Stimulated activated CD4-positive, alpha-beta T cell treated with anti-CD3 and anti-CD28 coated beads, Interleukin-15, amount 100 ng/mL, for 1 hour (primary cell): ENCODE measurements at places on chromosomes 5 and 9.

- DNase-seq = no peak
Observed at GRCh38 chr5:41012318-41012717, 58.8 kb downstream of the MROH2B start.

GRCh38 chr5:151463137-151464029, 16.0 kb downstream of the SLC36A1 start:
- DNase-seq = no peak

DNA sequence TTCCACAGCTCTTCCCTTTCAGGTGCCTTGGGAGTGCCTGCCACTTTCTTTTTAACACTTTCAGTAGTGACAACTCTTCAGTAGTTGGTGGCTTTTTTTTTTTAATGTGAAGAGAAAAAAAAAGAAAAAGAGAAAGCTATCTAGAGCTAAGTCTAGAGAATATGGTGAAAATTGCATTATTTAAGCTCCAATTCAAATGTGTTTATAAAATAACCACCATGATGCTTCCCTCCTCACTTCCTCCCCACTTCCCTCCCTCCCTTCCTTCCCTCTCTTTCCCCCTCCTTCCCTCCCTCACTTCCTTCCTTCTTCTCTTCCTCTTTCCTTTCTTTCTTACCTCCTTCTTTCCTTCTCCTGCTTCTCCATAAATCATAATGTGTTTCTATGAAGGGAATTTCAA, 456.7 kb upstream of the ACTBL2 start:
- DNase-seq = no peak

DNA sequence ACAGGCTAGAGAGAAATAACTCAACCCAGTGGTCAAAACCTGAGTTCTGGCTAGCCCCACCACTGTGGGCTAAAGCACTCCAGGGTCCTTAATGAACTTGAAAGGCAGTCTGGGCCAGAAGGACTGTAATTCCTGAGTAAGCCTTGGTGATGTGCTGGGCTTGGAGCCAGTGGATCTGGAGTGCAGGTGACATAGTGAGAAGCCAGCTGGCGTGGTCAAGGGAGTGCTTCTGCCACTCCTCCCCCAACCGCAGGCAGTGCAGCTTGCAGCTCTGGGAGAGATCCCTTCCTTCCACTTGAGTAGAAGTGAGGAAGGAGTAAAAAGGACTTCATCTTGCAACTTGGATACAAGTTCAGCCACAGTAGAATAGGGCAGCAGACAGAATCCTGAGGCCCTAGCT, 424.0 kb downstream of the CDH18 start:
- no peak for DNase-seq

DNA sequence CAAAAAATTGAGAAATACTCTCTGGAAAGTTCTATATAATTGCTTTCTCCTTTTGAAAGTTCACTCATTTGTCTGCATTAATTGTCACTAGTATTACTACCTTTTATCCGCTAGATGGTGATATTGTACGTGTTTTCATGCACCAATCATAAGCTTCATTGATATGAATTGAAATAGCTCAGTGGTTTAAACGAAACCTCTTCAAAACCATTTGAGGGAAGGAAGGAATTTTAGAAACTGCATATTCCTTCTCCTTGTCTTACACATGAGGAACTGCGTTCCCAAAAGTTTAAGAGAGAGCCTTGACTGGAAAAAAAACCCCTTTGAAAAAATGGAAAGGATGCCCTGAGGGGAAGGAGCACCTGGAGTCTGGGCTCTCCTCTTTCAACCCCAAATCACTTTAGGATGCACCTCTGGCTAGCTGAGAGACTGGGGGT, 98.6 kb downstream of the YTHDC2 start:
- DNase-seq = no peak

GRCh38 chr9:98009936-98010335, 26.8 kb downstream of the ANP32B start:
- DNase-seq = no peak

DNA sequence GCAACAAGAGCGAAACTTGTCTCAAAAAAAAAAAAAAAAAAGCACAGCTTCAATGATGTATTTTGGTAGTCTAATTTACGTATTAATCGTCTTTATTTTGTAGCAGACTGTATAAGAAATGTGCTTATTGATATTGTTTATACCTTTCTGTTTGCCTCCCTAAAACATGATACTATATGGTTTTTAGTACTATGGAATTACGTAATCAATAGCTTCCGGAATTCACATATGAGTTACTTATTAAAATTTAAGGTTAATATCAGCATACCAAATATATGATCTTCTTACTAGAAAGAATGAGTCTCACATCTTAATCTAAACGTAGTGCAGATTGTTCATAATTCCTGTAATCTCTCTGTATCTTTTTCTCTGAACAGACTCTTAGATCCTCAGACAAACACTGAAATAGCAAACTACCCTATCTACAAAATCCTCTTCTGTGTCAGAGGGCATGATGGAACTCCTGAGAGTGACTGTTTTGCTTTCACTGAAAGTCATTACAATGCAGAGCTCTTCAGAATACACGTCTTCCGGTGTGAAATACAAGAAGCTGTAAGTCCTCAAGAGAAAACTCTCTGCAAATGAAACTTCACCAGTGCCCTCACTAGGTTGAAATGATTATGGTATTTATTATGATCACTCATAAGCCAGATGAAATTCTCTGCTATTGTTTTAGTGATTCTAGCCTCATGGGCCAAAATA, 44.4 kb upstream of the GPR21 start:
- no peak for DNase-seq

DNA sequence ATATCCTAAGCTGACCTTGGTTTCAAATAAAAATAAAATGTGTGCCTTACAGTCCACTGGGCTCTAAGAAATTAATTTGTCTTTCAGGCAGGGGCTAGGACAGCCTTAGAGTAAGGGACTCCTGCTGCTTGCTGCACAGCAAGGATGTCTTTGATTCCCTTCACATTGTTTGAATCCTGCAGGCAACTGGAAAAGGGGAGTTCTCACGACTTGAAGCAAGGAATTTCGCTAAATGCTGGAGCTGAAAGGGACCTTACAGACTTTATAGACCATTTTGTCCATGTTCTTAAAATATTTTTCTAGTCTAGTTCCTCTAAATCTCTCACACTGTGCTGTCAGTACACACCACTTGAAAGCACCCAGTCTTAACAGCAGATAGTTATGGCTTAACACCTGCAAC, 35.6 kb downstream of the FBXW11 start:
- no peak for DNase-seq

GRCh38 chr5:32490972-32491557, 46.5 kb upstream of the ZFR start:
- no peak for DNase-seq

GRCh38 chr5:150593593-150593992, 46.9 kb upstream of the SYNPO start:
- no peak for DNase-seq

GRCh38 chr5:169079697-169080096, 221.2 kb downstream of the SLIT3 start:
- DNase-seq = no peak

GRCh38 chr9:8826281-8826680, 1026.7 kb upstream of the DMAC1 start:
- no peak for DNase-seq

DNA sequence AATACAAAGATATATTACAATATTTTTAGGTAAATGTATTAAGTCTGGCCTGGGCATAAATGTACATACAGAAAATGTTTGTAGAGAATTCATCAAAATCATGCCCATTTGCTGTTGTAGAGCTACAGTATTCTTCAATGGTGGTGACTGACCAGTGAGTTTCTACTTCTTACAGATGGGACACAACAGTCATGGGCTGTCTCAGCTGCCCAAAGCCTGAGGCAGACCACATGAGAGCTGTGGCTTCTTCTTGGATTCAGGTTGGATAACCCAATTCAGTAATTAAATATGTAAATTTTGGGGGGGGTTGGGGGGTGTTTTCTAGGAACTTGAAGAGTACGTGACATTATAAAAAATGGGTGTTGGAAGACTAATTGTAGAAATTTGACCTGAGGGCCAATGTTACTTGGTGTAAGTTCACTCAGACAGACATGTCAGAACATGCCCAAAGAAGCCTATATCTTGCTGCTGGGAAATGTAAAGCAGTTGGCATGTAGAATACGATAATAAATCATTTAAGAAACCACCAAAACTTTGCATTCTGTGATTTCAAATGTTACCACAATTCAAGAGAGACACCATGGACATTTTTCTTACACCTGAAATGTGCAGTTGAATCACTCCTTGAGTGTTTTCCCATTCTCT, 17.9 kb downstream of the STARD4 start:
- DNase-seq = no peak

GRCh38 chr5:158761161-158761560, 338.6 kb downstream of the EBF1 start:
- no peak for DNase-seq

GRCh38 chr9:96073531-96074480, 198.3 kb downstream of the ERCC6L2 start:
- no peak for DNase-seq

GRCh38 chr5:32276173-32276853, 36.4 kb downstream of the MTMR12 start:
- DNase-seq = no peak

GRCh38 chr9:128280084-128280622, 4.1 kb downstream of the SWI5 start:
- DNase-seq = no peak

DNA sequence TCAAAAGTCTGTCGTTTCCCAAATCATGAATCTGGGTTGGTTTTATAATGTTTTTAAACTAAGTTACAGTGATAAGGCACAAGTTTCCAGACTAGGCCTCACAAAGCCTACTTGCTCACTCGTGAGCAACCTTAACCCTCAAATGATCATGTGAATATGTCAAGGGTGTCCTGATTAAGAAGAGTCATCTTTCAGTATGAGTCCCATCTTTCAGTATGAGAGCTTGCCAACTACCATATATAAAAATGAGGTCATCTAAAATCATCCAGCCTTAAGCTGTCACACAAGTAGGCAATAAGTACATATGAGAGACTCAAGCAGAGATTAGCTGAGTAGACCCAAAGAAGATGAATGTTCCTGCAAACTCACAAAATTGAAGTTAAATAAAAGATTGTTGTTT, 668.4 kb upstream of the FAM174A start:
- DNase-seq = no peak

DNA sequence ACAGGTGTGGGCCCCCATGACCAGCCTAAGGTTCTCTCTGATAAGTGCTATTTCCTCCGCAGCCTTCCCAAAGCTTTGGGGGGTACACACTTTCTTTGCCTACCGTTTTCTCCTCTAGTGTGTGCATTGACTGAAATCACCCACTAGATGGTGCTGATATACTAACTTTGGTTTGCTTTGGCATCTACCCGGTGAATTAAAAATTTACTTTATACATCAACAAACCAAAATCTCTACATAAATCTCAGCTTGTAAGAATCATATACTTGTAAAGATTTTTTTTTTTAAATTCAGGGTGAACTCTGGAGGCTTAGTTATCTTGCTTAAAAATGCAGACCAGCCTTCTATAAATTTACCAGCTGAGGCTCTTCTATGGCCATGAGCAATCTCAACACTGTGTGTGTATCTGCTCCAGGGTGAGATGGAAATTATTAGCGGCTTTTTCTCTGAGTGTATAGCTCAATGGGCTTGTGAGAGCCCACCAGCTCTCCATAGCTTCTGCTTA, 475.7 kb upstream of the TNC start:
- DNase-seq = no peak

GRCh38 chr5:89759802-89760201, 649.8 kb downstream of the CETN3 start:
- DNase-seq = no peak

DNA sequence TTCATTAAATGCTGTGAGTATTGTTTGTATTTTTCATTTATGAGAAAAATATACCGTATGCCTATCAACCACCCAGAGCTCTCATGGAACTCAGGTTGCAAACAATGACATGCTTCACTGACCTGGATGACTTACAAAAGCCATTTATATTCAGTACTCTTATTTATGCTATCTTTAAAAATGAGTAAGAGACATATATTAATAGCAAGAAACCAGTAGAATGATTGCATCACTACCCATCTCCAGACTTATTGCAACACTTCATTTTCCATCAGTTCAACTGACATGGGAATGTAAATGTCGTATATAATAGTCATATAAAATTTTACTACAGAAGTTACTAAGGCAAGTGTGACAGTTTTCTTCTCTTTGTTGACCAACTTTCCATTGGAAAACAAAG, 69.1 kb downstream of the OTP start:
- no peak for DNase-seq

GRCh38 chr9:70374962-70375618, 39.4 kb downstream of the KLF9 start:
- DNase-seq = no peak

DNA sequence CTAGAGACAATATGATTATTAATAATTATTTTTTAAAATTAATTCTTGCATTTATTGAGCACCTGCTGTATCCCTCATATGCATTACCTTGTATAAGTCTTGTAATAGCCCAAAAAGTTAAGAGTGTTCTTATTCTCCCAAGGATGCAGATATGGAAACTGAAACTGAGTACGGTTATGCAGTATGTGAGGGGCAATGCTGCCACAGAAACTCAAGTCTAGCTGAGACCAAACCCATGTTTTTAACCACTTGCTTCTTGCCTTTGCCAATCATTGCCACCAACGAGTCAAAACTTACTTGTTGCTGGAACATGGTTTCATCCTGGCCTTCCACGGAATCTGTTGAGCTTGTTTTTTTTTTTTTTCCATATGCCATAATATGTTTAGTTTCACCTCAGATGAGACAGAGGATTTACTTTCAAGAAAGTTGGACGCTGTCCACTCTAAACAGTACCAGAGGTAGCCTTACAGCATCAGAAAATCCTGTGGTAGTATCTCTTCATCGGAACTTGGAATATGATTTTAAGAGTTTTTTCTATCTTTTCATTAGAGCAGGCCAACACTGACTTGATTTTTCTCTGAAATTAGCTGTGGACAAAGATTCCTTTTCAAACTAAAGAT, 27.9 kb downstream of the DOCK8 start:
- no peak for DNase-seq

DNA sequence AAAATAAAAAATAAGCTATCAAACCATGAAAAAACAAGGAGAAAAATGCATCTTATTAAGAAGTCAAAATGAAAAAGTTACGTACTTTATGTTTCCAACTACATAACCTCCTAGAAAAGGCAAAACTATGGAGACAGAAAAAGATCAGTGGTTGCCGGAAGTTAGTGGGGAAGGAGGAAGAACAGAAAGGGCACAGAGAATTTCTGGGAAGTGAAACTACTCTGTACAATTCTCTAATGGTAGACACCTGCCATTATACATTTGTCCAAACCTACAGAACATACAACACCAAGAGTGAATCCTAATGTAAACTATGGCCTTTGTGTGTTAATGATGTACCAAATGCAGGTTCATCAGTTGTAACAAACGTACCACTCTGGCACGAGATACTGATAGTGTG, 25.3 kb downstream of the SMU1 start:
- DNase-seq = no peak

DNA sequence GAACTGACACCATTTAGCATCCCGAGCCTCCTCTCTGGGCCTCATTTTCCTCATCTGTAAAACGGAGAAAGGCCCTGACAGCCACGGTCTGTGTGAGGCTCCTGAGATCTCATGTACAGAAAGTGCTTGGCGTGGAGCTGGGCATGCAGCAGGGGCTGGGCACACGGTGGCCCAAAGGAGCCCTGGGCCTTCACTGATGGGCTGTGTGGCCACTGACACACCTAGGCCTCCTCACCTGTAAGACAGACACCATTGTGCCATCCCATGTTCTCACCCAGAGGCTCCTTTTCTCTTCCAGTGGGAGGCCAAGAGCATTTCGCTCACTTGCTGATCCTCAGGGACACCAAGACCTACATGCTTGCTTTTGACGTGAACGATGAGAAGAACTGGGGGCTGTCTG, 1.6 kb downstream of the ORM1 start:
- no peak for DNase-seq

GRCh38 chr5:42745426-42745825, 11.2 kb upstream of the CCDC152 start:
- DNase-seq = no peak
